ENCODE measurements at places on chromosomes 1 and 21.

DNA sequence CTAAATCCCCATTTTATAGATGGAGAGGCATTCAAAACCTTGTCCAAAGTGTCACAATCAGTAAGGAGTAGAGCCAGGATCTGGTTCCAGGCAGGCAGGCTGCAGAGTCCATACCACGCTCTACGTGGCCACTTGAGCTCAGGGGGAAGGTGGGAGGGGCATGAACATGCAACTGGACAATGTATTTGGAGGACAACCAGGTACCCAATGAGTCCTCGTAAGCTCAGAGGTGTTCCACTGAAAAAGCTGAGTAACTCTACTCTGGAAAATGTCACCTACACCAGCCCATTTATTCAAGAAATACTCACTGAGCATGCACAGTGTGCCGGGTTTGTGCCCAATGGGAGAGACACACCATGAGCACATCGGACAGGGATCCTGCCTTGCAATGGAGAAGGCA is 11.2 kb upstream of the GUCA2B start:
- no peak for DNase-seq

DNA sequence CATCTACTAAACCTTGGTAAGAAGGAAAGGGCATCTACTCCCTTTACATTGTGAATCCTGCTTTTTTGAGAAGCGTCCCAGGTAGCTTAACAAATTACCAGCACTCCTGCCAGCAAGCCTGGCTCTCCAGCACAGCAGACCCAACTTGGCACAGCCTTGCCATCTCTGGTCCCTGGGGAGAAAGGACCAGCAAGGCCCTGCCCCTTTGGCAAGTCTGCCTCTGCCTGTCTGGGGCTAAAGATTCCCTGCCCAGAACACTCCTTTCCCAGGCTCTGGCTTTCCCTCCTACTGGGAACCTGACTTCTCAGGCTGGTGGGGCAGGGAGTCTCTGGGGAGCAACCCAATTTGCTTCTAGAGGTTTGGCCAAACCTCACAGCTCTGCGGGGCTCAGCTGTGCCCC is 68.5 kb downstream of the ATP2B4 start:
- DNase-seq = no peak

GRCh38 chr1:230898748-230899147 is 30.4 kb upstream of the C1orf198 start:
- no peak for DNase-seq

DNA sequence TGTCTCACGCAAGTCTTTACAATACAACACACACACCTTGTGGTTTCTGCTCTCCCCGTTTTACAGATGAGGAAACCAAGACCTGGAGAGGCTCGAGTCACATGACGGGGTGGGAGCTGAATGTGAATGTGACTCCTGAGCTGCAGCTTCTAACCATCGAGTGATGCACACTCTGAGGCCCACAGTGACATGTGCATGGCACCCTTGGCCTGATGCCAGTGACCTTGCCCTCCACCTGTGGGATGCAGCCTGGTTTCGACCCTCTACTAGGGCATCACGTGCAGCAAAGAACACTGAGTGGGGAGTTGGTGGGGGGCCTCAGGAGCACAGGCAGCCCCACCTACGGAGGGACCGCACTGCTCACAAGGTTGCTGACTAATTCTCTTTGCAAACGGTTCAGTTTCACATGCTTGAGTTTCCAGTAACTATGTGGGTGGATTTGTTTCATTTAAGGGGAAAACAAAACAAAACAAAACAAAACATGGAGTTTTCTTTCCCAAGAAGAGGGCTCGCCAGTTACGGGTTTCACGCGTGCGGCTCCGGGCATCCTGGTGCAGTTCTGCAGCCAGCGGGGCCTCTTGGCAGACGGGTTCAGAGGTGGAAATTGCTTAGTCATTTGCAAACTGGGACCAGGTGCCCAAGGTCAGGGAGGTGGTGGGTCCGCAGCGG is 22.9 kb downstream of the SPSB1 start:
- no peak for DNase-seq

- no peak for DNase-seq
These were observed 165.6 kb downstream of the USP25 start for GRCh38 chr21:15895142-15896106.

DNA sequence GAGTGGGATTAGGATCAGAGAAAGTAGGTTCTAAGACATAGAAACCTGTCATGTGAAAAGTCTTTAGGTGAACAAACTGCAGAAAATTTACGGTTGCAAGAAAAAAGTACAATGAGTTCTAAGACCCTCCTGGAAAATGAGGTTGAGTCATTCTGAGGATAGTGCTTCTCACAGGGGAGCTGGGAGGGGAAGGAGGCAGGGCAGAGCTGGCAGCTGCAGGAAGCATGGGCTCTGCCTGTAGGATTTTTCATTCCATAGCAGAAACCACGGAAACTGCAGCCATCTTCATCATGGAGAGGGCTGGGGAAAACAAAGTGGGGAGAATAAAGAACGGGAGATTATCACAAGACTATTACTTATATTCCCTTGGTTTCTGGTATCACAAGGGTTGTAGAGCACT is 25.8 kb upstream of the THEM4 start:
- DNase-seq = no peak

DNA sequence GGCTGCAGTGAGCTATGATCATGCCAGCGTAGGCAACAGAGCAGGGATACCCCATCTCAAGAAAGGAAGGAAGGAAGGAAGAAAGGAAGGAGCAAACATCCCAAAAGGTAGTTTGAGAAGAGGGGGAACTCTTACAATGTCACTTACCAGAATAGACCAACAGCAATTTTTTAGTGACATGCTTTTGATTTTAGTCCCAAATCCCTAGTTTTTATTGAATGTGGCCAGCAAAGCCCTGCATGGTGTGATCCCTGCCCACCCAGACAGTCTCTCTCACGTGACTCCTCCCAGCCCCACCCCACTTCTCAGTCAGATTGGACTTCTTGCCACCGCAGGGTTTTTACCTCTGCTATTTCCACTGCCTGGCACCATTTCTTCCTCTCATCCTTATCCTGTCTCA is 39.8 kb upstream of the HNRNPU start:
- no peak for DNase-seq

DNA sequence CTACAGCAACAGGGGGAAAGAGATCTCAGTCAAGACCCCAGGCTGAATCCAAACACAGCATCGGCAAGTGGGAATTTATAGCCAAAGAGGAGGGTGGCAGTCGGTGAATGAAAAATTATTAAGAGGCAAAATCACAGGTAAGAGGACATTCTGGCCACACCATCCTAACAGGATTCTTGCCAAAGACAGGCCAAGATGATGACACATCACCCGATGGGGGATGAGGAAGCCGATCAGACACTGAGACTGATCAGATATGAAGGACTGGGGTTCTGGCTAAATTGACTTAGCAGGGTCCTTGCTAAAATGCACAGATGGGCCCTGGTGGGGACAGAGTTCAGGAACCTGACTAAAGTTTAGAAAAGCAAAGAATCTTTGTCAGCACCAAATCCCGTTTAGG is 402.2 kb downstream of the SMYD3 start:
- no peak for DNase-seq

DNA sequence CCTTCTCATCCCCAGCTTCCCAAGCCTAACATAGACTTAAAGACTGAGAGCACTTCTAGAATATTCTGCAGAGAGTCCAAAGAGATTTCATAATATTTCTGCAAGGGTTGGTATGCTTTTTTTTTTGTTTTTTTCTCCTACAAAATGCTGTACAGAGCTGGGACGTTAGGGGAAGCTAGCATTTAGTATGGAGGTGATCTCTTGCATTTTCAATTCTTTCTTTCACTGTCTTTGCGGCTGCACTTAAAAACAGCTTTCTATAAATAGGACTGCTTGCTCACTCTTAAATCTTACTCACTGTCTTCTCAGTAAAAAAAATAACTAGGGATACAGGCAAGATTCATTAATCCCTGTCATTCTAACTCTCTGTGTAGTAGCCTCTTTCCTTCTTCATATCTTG is 7.4 kb downstream of the DSCAM start:
- no peak for DNase-seq

DNA sequence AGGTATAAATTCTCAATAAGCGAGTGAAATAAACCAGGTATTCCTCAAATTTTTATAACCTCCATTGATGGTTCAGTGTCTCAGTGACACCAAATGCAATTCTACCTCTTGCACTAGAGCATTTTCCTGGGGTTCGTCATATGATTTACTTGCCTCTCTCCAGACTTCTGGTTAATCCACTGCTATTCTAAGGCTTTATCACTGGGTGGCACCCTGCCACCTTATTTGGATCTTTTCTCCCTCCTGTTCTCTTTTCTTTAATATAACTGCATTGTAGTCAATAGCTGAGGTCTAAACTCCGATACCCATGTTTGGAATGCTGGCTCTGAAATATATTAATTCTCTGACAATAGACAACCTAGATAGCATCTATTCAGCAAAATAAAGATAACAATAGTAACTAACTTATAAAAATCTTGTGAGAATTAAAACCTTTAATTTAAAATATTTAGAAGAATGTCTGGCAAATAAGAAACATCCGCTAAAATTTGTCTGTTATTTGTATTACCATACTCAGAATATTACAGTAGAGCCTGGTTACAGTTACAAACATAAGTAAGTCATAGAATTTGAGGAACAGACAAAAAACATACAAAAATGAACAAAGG is 436.4 kb downstream of the PLA2G4A start:
- DNase-seq = no peak

GRCh38 chr21:21003701-21004100 is 5.5 kb downstream of the NCAM2 start:
- no peak for DNase-seq

DNA sequence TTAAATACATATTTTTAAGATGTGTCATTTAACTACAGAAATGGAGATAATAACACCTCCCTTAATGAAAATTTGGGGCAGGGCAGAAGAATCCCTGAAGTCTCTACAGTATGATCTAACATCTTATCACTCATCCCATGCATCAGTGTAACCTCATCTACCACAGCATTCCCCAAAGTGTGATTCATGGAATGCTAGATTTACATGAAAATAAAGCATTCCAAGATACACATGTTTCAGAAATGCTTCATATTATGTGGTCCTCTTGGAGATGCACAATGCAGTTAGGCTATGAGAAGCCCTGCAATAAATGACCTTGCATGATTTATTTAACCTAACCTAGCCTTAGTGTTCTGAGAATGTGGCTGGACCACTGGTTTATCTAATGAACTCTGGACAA is 166.9 kb upstream of the SYT6 start:
- no peak for DNase-seq

GRCh38 chr21:44390886-44391285 is 37.5 kb downstream of the TRPM2 start:
- DNase-seq = no peak

- DNase-seq = no peak
These were observed 8.6 kb upstream of the LRRC8B start for GRCh38 chr1:89516055-89516454.

DNA sequence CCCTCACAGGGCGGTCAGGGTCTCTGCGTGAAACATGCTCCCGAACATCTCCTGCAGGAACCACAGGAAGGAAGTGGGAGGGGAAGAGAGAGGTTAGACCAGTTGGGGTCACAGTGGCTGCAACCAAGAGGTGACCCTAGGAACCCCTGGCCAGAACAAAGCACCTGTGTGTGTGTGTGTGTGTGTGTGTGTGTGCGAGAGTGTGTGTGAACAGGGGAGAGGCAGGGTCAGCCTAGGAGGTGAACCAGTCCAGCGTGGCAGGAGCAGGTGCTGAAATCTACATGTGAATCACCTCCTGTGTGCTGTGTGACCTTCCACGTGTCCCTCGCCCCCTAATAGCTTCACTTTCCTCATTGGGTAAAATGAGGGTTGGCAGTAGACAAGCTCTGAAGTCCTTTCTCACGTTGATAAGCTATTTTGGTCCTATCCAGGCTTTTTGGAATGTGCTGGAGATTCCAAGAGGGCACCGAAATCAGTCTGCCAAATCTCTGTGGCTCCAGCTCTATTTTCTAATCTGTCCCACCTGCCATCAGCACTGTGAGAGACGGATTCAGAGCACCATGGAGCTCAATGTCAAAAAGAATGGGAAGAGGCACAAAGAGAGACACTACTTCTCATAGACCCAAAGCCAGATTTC is 27.8 kb downstream of the SLC26A9 start:
- DNase-seq = no peak

DNA sequence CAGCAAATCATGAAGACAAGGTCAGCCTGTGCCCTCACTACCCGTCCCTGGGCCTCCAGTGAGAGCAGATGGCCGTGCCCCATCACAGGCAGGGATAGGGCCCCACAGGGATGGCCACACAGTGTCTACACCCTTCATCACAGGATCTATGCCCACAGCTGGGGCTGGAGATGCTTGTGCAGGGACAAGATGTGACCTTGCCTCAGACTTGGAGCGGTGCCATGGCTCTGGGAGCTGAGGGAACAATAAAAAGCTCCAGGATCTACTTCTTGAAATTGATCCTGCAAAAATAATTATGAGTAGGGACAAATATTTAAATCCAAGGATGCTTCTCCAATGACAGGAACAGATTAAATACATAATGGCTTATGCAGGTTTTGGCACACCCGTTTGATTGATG is 25.4 kb upstream of the TCEA3 start:
- DNase-seq = no peak

DNA sequence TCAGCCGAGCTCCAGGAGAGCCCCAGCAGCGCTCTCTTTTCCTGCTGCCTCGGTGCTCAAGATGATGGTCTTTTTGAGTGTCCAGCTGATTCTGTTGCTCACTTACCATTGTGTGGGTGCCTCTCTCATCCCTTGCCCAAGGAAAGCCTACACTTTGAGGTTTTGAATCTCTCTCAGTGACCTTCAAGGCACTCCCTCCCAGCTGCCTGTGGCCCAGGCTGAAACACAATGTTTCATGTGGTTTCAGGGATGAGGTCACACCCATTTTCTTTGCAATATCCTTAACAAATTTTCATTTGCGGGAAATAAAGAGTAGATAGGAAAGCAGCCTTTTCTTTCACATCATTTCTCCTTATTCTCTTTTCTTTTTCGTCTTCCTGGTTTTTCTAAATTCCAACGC is 12.6 kb upstream of the MRPS14 start:
- DNase-seq = no peak

GRCh38 chr1:81121306-81121705 is 679.4 kb upstream of the ADGRL2 start:
- DNase-seq = no peak

- no peak for DNase-seq
These were observed 63.1 kb upstream of the KLHDC7A start for GRCh38 chr1:18417316-18418269.

GRCh38 chr1:13751458-13751871 is 51.5 kb downstream of the PRDM2 start:
- DNase-seq = no peak

- DNase-seq = no peak
These were observed 16.0 kb downstream of the ZNF697 start for GRCh38 chr1:119632103-119632490.

GRCh38 chr1:39110325-39110851 is 84.2 kb downstream of the NDUFS5 start:
- no peak for DNase-seq

DNA sequence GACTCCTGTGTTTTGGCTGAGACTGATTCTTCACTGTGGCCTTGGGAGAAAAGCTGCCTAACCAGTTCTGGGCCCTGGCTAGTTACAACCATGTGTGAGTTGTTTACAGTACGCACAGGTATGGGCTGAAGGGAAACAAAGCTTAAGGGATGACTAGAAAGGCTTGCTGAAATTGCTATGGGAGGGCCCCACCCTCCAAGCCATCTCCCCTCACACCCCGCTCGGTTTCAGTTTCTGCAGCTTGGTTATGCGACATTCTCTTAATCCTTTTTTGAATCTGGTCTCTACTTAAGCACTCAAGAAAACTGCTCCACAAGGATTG is 43.1 kb downstream of the PBX1 start:
- DNase-seq = peak; percentile 76

Data from breast epithelium (tissue), 4 donors.